Activated B cell treated with CpG ODN at 0.5 μM for 24 hours (primary cell): ENCODE measurements at places on chromosomes 3 and 15.

DNA sequence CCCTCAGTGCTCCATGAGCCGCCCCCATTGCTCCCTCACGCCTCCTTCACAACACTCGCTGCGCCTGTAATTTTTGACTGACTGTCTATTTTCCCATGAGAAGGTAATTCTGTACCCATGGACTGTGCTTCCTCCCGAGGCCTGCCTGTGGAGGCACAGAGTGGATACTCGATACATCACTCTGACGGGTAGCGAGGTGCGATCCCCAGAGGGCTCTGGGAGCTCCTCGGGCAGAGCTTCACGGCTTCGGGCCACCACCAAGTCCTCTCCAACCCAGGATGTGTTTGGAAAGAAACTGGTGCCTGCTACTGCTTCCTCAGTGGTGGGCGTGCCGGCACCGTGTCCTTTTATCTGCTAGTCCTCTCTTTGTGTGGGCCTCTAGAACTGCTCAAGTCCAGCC lies 108.6 kb upstream of the DLG1 start:
- DNase-seq: no peak

DNA sequence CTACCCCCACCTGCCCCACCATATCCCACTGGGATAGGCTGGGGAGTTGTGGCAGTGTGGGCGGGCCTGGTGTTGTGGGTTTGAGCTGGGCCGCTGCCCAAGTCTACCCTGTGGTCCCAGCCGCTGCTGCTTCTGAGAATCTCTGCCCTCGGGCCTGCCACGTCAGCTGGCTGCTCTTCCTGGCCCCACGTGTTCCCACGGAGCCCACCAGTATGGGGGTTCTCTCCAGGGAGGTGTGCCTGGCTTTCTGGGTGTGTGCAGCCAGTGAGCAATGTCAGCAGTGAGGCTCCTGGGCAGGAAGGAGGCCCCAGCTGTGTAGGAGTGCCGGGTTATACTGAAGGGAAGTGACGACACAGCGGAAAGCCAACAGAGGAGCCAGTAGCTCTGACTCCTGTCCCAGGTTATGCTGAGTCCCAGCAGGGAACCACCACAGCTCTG lies 10.5 kb downstream of the GNAI2 start:
- DNase-seq: no peak

DNA sequence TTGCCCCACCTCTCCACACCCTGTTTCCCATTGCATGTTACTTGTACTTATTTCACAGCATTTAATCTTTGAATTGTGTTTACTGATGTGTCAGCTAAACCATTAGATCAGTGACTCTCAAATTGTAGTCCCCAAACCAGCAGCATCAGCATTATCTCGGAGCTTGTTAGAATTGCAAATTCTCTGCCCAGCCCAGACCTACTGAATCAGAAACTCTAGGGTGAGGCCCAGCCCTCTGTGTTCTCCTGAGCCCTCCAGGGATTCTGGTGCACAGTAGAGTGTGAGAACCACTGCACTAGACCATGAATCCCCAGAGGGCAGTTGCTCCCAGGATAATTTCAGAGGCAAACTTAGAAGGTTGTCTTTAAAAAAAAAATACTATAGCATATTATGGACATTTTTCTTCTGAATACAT lies 13.0 kb downstream of the PLD1 start:
- DNase-seq: no peak

- DNase-seq: no peak
Observed at GRCh38 chr3:126083138-126083445, 832 bp downstream of the SLC41A3 start.

GRCh38 chr3:37210230-37210629 lies 35.8 kb upstream of the LRRFIP2 start:
- no peak for DNase-seq

GRCh38 chr15:63436341-63436740 lies 54.7 kb upstream of the CA12 start:
- DNase-seq: no peak

- DNase-seq: no peak
Observed at GRCh38 chr3:198051836-198052235, 91.8 kb downstream of the LMLN start.

GRCh38 chr15:66830823-66831222 lies 128.8 kb downstream of the SMAD6 start:
- no peak for DNase-seq

GRCh38 chr15:55530861-55531313 lies 22.9 kb upstream of the DNAAF4 start:
- DNase-seq: no peak

DNA sequence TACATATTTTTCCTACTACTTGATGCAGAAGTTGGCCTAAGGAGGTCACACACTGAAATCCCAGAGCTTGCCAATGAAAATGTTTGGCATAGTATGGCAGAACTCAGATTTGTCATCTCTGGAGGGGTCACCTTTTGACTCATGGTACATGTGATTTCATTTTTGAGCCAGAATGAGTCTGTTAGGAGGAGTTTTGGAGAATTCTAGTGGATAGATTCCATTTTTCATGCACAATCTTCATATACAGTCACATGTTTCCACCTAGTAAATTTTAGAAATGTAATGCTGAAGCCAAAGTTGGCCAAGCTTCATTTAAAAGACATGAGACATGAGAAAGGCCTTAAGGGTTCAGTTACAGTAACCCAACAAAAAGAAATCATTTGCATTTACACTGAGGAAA lies 97.8 kb upstream of the IGSF10 start:
- no peak for DNase-seq

GRCh38 chr15:36883713-36884517 lies 216.4 kb downstream of the MEIS2 start:
- DNase-seq: peak; percentile 23

DNA sequence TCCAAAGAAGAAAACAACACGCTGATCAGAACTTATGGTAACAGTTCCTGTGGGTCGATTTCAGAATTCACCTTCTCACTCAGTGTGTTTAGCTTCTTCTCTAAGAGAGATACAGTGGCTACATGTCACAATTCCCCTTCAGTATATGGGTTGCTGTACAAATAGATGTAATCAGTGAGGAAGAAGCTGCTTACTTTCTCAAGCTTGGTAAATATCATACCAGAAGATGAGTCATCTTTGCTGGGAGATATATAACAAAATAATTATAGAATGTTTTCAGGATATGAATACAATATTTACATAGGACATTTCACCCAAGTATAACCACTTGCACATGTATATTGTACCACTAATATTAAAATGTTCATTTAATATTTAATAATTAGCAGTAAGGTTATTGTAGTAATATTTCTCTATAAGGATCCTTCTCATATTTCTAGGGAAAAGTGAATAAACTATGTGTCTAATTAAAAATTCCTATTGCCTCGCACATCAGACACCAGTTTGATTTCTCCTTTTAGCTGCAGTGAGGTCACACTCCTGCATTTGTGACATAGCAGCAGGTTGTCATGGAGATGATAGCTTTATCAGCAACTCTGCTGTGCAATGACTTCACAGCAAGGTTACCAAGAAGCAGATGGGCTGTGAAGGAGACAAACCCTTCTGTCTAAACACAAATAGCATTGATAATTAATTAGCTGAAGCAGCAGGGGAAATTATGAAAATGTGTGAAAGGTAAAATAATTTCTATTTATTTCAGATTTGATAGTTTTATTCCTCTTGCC lies 211.4 kb downstream of the TUSC7 start:
- no peak for DNase-seq

- no peak for DNase-seq
Observed at GRCh38 chr15:26867200-26868007, 542 bp downstream of the GABRA5 start.

GRCh38 chr3:141529717-141530414 lies 43.0 kb downstream of the RASA2 start:
- DNase-seq: no peak

DNA sequence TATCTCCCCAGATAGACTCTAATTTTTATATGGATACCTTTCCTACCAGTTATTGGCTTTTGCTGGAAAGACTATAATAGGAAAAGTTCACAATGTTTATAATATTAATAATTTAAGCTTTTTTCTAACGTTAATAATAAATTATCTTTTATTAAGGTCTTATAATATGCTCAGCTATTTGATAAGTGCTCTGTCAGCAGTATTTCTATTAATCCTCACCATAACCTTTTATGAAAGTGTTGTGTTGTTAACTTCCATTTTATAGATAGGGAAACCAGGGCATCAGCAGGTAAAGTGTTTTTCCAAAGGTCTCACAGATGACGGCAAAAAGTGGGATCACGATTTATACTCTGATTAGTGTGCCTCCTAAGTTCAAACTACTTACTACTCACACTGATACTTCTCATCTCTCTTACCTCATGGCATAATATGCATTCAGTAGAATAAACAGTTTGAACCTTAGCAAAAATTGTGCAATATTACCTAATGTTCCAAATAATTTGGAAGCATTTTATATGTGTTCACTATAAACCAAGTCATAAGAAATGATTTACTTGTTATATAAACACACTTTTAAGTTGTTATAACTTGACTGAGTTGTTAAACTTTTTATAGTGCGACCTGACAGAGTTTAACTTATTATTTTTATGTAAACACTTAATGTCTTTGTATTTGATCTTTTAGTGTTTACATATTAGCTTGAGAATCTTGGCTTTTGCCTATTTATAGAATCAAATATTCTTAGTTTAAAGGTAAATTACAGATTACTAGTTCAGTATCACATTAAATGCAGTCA lies 274.9 kb upstream of the DCBLD2 start:
- no peak for DNase-seq

DNA sequence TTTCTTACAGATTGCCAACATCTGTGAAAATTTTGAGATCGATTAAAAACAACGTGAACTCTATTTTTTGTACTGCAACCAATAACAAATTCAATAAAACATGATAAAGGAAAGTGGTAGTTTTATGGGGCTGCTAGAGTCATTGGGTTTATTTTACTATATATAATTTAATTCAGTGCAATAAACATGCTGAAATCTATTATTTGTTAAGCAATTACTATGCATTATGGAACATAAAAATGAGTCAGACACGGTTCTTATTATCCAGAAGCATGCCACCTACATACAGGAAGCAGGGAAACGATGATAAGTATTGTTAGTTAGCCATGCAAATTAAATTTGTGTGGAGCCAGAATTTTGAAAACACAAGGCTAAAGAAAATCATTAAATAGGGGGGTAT lies 27.2 kb downstream of the NPHP3 start:
- DNase-seq: no peak

GRCh38 chr3:121477589-121477988 lies 68.2 kb downstream of the POLQ start:
- no peak for DNase-seq

DNA sequence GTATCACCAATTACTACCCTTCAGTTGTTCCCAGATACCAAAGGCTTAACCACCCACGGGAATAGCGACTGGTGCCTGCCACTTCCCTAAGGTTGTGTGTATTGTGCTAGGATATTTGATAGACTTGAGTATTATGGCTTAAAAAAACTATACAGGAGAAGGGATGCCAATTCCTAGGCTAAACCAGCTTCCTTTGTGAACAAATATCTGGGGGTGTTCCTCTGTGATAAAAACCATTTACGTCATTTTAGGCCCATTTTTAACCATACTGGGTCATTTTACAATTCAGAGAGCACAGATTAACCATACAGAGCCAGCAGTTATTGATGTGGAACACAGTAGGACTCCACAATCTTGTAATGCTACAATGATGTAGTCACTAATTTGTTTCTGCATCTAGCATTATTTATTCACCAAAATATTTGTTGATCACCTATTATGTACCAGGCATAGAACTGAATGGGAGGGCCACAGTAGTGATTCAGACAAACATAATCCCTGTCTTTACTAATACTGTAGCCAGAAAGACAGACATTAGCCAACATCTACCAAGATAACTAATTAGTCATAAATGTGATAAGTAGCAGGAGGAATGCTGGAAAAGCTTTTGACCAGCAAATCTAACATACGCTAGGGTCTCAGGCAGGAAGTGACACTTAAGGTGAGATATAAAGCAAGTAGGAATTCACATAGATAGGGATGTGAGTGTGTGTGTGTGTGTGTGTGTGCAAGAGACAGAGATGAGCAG lies 184.8 kb downstream of the MECOM start:
- DNase-seq: no peak

DNA sequence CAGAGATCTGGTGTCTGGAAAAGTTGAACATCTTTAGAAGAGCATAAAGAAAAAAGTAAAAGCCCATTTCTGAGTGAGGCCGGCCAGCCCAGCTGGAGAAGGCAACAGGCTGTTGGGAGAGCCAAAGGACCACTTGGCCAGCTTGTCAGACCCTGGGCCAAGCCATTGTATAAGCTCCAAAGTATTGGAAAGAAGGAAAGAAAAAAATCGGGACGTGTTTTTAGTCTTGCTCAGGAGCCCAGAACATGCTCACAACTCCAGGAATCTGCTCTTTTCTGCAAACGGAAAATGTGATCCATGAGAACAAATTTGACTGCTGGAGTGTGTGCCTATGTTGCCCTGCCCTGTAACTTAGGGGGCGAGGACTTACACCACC lies 10.4 kb upstream of the CLPX start:
- no peak for DNase-seq

DNA sequence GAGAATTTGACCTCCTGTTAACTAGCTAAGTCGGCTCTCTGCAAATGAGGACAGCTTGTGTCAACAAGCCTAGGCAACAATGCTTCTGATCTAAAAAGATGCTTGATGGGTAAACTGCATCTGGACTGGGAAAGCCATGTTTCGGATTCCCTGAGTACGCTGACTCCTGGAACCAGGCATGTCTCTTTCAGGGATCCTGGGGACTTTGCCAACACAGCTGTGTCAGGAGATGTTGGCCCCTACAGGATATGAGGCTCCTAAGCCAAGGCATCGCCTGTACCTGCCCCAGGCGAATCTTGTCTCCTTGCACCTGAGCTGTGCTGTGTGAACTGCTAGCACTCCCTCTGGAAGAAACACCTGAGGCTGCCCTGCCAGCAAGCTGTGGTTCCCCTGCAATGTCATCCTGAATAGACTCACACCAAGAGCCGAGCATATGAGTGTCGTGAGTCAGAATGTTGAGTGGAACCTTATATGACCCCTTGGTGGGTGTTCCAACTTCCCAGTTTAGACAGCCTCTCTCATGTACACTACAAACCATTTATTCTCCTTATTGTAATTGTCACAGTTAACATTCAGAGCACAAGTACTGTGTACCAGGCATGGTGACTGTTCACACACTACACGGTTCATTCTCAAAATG lies 17.0 kb downstream of the EOGT start:
- DNase-seq: no peak
